ENCODE measurements at places on chromosomes 12 and 14.

DNA sequence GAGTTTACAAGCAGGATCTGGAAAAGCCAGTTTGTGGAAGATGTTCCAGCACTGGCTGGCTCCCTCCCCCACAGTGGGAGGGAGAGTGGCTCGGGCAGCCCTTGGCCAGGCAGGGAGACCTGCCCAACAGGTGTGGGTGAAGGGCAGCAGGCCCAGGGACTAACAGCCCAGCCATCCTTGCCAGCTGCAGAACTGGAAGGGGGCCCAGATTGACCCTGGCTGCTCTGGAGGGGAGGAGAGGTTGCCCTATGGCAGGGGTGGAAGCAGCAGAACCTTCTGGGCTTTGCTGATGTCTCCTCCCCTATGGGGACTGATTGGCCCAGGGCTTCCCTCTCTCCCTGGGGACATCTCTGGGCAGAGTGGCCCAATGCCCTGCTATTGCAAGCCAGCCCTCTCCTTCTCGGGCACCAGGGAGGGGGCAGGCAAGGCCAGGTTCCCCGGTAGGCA, 20.5 kb downstream of the IRF2BPL start:
- DNase-seq = no peak

DNA sequence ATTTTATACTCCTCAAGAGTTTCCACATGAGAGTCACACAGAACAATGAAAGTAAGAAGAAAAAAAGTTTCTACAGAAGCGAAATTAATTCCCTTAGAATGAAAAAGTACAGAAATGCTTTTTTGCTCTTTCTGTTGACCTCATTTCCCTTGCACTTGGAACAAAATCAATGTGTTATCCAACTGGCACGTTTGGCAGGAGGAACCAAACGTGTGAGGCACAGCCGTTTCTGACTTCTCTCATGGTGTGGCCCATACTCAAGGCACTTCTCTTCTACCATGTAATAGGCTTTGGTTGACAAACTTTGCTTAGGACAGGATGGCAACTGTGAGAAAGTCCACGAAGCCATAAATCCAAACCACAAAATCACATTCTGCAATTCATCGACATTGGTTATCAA, 297.0 kb downstream of the FUT8 start:
- no peak for DNase-seq

GRCh38 chr14:60945984-60946383, 34.9 kb downstream of the TRMT5 start:
- DNase-seq = no peak

DNA sequence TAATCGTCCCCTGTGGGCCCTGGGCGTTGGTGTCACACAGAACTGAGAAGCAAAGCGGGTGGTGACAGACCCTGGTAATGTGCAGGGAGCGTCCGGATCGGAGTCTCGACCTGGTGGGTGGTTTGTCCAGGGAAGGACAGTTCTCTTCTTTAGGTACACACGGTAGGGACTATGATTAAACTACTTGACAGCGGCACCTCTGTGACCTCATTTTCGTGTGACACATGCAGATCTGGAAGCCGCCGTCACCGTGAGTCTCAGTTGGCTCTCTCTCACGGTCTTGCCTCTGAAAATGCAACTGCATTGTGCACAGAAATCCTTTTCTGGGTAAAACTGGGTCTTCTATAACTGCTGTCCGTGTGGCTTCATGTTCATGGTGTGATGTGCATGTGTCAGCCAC, 32.1 kb downstream of the XRCC3 start:
- DNase-seq = no peak

- DNase-seq = no peak
Measured at GRCh38 chr12:120767071-120768024, 41.7 kb downstream of the ACADS start.

All from GM12891 (cell line).